ENCODE measurements at places on chromosomes 13 and 19.

DNA sequence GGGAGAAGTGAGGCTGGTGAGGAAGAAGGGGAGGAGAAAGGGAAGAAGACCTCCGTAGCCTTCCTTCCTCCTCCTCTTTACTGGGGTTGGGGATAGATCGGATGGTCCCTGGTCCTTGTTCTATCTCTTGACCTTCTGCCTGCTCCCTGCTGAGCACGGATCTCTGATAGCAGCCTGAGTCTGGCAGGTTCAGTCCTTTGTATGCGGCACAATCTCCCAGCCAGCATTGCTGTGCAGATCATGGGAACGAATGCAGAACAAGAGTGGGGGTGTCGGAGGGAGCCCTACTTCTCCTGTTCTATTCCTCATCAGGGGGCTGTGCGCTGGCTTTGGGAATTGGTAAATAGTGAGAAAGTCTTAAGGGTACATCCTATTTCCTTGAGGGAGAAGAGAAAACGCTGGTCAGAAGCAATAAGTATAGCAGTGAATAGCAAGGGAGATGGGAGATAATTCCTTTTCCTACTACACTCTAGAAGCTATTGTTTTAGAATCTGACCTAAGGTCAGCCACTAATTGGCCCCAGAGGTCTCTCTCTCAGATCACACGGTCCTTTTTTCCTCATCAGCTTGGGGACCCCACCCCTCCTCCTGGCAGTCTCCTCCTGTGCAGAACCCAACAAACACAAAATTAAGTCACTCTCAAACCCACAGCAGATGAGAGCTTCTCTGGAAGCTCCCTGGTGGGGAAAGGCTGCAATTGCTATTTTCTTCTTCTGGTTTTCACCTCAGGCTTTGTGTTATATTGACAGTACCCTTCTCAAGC is 41.0 kb downstream of the KL start:
- DNase-seq: no peak

DNA sequence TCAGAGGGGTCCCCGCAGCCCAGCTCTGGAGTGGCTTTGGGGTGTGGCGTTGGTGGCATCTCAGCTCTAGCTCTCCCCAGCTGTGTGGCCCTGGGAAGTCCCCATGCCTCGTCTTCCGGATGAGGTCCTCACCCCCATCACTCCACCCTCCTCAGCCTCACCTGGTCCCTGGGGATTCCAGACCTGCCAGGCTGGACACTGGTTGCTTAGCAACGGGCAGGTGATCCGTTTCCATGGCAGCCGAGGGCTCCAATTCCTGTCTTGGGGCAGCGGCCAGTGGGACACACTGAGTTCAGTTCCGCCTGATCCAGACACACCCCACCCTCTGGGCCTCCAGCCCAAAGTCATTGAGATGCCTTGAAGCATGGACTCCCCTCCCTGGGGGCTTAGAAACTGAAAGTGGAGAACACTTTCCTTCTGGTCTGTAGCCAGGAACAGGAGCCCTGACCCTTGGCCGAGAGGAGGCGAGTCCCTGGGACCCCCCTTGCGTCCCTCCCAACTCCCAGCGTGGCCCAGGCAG is 7.7 kb upstream of the MISP start:
- no peak for DNase-seq

DNA sequence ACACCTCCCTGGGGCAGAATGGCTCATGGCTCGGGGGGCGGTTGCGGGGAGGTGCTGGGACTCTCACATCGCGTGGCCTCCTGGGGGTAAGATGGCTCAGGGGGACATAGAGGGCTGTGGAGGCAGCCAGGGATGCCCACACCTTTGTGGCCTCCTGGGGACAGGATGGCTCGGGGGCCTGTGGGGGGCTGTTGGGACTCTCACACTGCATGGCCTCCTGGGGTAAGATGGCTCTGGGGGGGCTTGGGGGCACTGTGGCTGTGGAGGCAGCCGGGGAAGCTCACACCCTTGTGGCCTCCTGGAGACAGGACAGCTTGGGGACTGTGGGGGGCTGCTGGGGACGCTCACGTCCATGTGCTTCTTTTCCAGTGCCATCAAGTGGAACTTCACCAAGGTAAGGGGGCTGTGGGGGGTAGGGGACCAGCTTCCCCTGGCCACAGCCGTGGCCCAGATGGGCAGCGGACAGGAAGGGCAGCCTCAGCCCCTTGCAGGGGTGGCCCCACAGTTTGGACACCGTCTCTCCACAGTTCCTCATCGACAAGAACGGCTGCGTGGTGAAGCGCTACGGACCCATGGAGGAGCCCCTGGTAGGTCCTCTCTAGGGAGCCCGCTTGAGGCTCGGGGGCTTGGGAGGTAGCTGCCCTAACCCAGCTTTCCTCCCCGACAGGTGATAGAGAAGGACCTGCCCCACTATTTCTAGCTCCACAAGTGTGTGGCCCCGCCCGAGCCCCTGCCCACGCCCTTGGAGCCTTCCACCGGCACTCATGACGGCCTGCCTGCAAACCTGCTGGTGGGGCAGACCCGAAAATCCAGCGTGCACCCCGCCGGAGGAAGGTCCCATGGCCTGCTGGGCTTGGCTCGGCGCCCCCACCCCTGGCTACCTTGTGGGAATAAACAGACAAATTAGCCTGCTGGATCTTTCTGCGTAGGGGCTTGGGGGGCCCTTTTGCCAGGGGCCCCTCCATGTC is 2.4 kb downstream of the GPX4 start:
- no peak for DNase-seq

DNA sequence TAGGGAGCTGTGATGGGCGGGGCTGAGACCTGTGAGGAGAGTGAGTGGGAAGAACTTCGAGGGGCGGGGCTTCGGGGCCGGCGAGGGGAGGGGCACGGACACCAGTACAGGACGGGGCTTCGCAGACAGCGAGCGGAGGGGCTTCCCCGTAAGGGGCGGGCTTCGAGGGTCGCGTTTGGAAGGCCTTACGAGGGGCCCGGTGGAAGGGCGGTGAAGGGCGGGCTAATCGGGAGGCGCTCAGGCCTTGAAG is 4.1 kb upstream of the EMP3 start:
- peak; percentile 67 for DNase-seq

DNA sequence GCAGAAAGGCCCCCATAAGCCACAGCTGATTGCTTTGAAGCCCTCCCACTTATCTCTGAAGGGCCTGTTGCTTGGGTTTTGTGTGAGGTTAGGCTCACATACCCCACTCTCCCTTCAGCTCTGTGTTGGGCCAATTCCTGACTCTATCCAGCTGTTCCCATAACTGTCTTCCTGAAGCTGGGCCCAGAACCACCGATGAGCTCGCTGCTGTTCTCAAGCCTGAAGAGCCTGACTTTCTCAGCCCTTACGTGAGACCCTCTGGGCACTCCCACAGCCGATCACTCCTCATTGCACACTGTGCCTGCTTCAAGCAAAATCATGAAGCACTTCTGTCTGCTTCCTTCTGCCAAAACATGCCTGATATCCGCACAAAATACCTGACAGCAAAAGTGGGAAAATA is 124.1 kb downstream of the CRYL1 start:
- no peak for DNase-seq

DNA sequence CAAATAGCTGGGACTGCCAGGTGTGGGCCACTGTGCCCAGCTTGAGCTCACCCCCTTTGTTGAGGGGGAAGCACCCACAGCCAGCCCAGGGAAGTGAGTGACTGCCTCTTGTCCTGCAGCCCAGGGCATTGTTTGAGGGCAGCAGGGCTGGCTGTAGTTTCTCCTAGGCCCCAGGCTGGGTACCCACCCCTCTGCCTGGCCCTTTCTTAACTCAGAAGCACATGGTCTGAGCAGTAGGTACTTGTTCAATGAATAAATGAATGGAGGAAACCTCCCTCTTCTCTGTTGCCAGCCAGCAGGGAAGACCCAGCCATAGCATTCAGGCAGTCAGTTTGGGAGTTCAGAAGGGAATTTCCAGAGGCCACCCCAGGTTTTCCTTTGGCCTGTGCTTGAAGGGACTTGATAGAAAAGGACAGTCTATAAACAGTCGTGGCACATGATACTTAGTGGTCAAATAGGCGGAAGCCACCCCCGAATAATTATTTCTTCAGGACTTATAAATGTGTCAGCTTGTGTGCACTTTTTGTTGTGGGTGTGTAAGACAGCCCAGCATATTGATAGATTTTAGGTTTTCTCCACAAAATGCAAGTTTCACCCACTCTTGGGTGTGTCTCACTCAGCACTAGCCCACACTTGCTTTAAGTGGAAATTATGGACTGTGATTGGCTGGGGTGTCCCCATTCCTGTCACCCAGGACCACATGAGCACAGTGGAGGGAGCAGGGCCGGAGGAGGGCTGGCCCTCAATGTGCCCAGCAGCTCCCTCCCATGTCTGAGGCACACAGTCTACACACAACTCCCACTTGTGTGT is 33.1 kb downstream of the GATAD2A start:
- no peak for DNase-seq

DNA sequence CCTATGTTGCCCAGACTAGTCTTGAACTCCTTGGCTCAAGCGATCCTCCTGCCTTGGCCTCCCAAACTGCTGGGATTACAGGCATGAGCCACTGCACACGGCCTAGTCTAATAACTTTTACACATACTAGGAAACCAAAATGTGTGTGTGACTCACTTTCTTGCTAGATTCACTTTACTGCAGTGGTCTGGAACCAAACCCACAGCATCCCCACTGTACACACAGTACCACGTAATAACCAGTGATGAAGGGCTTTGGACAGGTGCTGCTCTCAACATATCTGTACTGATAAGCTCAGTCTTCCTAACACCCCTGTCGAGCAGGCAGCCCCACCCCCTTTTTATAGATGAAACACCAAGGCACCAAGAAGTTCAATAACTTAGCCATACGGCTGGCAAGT is 5.1 kb downstream of the DNMT1 start:
- no peak for DNase-seq

DNA sequence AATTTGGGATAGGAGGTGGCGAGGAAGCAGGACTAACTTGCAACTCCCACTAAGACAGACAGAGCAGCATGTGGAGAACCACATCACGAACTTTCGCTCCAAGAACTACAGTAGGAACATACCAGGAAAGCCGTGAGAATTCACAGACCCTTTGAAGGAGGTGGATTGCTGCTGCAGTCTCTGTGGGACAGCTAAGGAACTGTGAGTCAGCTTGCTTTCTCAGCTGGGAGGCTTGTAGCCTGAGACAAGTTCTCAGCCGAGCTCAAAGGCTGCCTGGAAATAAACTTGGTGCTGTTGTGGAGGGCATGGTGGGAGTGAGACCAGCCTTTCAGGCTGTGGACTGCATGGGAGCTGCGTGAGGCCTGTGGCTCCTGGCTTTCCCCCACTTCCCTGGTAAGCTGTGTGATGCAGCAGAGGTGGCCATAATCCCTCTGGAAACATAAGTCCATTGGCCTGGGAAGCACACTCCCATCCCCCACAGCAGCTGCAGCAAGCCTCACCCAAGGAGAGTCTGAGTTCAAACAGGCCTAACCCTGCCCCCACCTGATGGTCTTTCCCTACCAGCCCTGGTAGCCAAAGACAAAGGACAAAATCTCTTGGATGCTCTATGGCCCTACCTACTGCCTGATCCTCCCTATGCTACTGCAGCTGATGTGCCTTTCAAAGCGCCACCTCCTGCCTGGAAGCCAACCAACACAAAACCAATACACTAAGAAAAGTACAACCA is 441.1 kb upstream of the HTR2A start:
- no peak for DNase-seq

GRCh38 chr13:26412263-26412662 is 145.2 kb upstream of the WASF3 start:
- DNase-seq: no peak

- DNase-seq: no peak
Measured at GRCh38 chr19:39030854-39031367, 1.4 kb downstream of the FBXO27 start.

DNA sequence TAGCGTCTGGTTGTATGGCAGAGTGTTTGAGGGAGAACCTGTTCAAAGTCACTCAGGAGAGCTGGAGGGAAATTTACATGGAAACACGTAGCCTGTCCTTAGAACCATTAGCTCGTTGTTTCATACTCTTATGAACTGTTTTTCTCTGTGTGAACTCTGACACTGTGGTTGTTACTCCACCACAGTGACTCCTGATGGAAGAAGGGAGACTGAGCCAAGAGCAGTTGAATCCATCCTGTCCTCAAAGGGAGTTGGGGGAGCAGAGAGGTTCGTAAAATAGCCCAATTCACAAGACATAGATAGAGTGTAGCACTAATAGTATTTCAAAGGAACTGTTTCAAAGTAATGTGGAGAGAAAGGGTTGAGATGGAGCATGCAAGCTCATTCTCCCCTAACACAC is 964.8 kb downstream of the PCDH9 start:
- no peak for DNase-seq

DNA sequence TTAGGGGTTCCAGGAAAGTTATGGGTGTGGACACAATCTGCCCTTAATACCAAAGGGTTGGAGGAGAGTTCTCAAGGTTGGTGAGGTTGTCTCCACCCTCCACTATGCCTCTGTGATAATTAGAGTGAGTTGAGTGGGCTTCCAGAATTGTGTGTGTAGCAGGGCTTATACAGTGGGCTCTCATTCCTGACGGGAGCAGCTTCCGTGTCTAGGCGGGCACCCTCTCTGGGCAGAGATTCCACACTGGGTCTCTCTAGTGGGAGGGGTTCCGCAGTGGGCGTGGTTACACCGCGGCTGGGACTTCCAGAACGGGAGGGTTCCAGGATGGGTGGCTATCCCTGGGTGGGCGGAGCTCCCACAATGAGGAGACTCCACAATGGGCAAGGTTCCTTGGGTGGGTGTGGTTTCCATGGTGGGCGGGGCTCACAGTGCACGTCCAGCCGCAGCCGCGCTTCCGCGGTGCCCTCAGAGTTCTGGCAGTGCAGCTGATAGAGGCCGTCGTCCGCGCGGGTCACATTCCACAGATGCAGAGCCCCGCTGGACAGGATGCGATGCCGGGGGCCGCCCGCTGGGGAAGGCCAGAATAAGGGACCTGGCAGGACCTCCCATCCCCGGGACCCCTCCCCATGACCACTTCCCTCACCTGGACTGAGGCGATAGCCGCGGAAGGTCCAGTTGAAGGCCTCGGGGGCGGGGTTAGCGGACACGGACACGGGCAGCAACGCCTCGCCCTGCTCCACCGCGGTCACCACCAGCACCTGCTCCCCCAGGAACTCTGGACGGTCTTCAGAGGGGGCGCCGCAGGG is 8.4 kb downstream of the NPHS1 start:
- DNase-seq: no peak

DNA sequence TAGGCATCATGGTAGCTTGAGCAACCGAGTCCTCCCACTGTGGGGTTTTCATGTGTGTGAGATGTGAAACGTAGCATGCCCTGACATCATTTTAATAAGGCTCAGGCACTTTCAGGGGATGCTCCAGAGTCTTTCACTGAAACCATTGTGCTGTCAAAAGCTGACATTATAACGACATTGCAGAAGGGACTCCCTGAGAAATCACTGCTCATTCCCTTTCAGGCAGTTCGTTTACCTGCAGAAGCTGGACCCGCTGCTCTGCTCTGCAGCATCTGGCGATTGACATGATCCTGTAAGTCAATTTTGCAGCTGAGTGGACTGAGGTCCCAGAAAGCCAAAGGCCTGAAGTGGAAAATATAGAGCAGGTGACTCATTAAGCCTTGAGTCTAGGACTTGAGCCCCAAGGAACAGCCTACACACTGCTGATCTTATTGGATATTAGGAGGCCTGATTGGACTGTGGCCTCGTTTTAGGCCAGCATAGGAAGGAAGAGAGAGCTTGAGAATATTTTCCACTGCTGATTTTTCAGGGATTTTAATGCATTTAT is 54.0 kb upstream of the CNMD start:
- no peak for DNase-seq
